ENCODE measurements at places on chromosomes 3 and 15. TPM values are rescaled to one million over a fixed set of nuclear protein-coding genes. Genes with fewer than 3 reads are reported as not detected.

GRCh38 chr3:94172695-94173310 lies 109.9 kb downstream of the NSUN3 start:
- no peak for DNase-seq

DNA sequence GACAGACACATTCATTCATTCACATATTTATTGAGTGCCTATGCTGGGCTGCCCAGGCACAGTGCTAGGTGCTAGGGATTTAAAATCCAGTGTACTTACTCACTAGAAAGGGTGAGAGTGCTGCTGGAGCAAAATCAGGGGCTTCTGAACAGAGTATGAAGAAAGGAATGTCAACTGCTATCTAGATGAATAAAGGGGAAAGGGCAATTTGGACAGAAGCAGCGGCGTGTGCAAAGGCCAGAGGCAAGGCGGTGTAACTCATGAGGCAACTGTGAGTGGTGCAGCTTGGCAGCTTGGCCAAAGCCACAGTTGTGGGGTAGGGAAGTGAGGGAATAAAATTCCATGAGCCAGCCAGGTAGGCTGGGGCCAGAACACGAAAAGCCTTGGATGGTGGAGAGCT lies 76.7 kb downstream of the RAD18 start:
- no peak for DNase-seq

- no peak for DNase-seq
Observed at GRCh38 chr3:192299921-192300320, 427.4 kb downstream of the FGF12 start.

DNA sequence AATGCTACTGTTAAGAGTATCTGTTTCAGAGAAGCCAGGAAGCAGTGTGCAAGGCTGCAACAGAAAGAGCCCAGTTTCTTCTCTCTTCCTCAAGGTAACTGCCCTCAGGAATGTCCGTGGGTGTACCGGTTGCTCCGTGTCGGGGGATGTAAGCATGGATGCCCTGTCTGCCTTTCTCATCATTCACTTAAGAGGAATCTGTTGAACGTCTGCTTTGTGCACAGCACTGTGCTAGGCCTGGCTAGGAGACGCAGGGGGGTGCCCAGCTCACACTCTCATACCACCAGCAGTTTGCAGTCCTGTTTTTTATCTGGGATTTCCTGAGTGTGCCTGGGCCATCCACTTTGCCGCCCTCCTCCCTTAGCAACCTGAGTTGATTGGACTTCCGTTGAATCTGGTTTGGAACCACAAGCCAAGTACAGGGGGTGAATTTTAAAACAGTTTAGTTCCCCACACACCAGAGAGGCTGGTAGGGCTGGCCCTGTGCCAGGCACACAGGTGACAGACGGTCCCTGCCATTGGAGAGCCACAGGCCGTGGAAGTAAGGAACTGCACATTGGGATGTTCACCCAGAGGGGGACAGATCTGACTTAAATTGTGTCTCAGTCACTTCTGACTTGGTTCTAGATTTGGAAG lies 11.2 kb downstream of the BOC start:
- no peak for DNase-seq

- DNase-seq: no peak
Observed at GRCh38 chr3:40120806-40121205, 188.7 kb upstream of the EIF1B start.

GRCh38 chr3:196280689-196281440 lies 6.7 kb downstream of the PCYT1A start:
- DNase-seq: no peak

GRCh38 chr3:115790759-115791158 lies 167.4 kb downstream of the GAP43 start:
- DNase-seq: no peak

- DNase-seq: no peak
Observed at GRCh38 chr3:181715571-181716340, 4.0 kb downstream of the SOX2 start.

DNA sequence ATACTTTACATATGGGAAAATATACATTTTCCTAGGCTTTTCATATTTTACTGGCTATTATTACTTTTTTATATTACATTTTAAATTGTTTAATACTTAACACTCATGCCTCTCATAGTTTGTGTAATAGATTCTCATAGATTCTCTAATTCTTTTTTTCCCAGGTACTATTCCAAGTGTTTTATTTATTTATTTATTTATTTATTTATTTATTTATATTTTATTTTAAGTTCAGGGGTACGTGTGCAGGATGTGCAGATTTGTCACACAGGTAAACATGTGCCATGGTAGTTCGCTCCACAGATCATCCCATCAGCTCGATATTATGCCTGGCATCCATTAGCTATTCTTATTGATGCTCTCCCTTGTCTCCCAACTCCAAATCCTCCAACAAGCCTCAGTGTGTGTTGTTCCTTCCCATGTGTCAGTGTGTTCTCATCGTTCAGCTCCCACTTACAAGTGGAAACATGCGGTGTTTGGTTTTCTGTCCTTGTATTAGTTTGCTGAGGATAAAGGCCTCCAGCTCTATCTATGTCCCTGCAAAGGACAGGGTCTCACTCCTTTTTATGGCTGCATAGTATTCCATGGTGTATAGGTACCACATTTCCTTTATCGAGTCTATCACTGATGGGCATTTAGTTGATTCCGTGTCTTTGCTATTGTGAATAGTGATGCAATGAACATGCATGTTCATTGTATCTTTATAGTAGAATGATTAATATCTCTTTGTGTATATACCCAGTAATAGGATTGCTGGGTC lies 205.4 kb upstream of the P2RY1 start:
- DNase-seq: no peak

- no peak for DNase-seq
Observed at GRCh38 chr3:53705024-53705745, 141.0 kb downstream of the CHDH start.

- DNase-seq: no peak
Observed at GRCh38 chr3:123821920-123822319, 62.2 kb downstream of the MYLK start.

Gene DIPK2A
- total RNA-seq: 15.3 TPM

Gene A4GNT
- not detected for total RNA-seq

Gene PRR20G
- not detected for total RNA-seq

Gene LIPC
- total RNA-seq: not detected

Gene NANOGP8
- not detected for total RNA-seq

Gene BTLA
- total RNA-seq: 0.64 TPM

Gene GTF2E1
- 12.8 TPM for total RNA-seq

Gene ZNF501
- 3.1 TPM for total RNA-seq

Gene AADAC
- 0.93 TPM for total RNA-seq

Gene ARPP21
- 0.29 TPM for total RNA-seq

Data from mesenteric fat pad (tissue), 1 donor.